ENCODE measurements at places on chromosomes 2 and 18.

DNA sequence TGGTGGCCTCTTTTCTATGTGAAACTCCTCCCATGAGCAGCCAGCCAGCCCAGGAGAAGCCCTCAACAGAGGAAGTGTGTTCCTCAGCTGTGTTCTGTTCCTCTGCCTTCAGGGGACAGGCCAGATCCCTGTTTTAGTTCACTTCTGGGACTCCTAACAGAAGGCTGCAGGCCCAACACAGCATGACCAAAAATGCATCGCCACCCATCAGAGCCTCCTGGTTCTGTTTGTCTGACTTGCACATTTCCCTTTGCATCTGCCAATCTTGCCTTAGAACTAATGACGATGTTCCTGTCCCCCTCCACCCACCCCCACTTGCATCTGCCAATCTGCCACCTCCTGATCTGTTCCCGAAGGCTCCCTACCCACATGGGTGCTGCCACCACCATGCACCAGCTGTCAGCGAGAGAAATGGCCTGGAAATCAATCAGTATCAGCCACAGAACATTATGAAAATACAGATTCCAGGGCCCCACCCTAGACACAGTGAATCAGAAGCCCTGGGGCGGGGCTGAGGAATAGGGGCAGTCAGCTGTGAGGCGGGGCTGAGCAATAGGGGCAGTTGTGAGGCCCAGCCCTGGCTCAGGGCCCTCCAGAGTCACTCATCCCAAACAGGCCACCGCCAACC, 51.0 kb downstream of the FAM168B start:
- DNase-seq = no peak

DNA sequence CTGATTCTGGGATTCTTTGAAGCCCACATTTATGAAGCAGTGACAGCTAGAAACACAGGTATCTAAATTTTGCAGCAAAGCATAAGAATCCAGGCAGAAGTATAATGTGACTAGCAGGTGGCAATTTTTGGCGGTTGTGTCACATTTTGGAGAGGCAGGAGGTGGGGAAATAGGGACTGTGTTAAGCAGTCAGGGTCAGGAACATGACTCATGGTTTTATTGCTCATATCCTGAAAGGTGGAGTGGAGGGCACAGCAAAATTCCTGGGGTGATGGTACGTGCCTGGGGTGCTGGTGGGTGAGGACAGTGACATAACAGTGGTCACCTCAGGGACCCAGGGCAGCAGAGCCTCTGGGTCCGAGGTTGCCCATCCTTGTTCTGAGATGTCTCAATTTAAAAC, 63.5 kb upstream of the TTN start:
- DNase-seq = no peak

GRCh38 chr2:38407111-38407682, 30.1 kb upstream of the ATL2 start:
- DNase-seq = no peak

- no peak for DNase-seq
Measured at GRCh38 chr2:70553334-70553583, 367 bp downstream of the TGFA start.

DNA sequence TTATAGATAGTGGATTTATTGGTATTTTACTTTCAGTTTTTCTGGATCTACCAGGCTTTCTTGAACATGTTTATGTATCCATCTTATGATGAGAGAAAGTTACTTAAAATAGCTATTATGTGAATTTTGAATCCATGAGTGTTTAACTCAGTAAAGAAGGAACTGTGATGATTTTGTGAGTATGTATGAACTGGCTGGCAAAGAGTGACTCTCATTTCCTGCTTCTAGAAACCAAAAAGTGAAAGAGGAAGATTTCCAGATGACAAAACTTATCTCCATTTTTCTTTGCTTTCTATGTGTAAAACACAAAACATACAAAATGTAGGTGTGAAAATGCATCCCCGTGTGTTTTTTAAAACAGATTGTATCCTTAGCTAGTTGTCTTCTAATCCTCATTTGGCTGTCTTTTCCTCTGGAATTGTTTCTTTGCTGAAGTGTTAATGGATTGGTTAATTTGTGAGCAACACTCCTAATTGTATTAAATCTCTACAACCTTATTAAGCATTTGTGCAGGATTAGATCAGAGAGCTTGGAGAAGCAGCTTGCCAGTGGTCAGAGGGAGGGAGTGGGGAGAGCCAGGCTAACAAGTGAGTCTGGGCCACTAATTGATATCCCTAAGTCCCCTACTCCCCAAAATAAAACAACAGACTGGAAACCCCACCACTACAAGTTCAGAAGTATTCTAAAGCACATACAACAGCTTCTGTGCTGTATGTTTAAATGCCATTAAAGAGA, 23.9 kb downstream of the PTPRM start:
- no peak for DNase-seq

DNA sequence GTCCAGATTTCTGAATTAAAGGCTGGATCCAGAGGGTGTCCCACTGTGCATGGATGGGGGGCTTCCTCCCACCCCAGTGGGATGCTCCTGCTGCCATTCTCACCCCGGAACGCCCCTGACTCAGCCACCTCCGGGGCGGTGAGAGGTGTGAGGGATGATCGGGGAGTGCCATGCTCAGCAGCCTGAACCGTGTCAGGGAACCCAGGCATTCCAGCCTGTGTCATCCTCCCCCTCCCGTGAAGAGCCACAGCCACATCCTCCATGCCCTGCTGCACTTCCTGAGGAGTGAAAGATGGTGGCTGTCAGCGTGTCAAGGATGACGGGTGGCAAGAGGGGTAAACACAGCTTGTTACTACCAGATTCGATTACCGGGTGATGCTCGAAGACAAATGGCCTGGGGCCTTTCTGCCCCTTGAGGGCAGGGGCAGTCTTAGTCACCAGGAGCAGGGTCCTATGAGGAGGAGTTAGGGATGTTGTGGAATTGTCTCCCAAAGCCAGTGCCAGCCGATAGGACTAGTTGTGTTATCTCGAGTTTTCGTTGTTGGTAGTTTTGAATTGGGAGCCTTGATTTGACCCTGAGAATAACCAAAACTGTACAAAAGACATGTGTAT, 80.8 kb downstream of the TCF7L1 start:
- DNase-seq = no peak

- no peak for DNase-seq
Measured at GRCh38 chr2:58293056-58293455, 51.9 kb upstream of the FANCL start.

DNA sequence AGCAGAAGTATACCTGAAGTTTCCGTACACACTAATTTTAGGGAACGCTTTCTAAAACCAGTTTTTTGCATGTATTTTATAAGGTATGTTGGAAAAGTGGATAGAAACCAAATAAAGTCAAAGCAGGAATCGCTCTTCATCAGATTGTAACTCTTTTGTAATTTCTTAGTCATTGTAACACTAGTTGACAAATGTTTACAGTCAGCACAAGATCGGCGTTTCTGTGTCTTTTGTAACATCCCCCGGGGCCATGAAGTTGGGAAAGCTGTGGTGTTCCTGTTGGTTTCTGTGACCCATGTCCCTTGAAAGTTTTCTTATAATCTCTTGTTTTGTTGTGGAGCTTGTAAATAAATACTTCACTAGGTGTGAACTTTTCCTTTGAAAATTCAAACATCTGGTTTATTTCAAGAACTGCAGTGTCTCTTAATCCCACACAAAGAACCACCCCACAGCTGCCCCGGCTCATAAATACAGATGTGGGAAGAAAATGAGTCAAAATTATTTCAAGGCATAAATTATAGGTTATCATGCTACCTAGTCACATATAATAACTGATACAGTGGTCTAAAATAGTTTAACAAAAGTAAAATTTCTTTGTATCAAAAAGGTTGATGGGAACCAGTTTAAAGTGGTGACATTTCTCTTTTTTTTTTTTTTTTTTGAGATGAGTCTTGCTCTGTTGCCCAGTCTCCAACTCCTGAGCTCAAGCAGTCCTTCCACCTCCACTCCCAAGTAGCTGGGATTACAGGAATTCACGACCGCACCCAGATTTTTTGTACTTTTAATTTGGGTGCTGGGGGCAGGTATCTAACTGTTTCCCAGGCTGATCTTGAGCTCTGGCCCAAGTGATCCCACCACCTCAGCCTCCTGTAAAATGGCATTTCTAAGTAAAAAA, 751 bp upstream of the NMI start:
- no peak for DNase-seq

DNA sequence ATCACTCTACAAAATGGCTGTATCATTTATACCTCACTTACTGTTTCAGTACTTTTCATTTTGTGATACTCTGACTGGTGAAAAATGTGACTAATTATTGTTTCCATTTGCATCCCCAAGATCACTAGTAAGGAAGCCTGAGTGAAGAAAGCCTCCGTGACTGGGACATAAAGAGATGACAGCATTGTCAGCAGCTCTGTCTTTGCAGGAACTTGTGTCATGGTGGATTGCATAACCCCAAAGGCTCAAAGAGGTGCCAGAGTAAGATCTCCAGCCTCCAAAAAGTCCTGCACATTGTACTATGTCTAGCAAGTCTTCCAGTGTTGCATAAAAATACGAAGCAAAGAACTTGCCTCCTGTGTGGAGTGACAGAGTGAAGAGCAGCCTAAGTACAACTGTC, 187.5 kb upstream of the CRIM1 start:
- no peak for DNase-seq

- no peak for DNase-seq
Measured at GRCh38 chr2:240231838-240232244, 91.4 kb upstream of the OTOS start.

DNA sequence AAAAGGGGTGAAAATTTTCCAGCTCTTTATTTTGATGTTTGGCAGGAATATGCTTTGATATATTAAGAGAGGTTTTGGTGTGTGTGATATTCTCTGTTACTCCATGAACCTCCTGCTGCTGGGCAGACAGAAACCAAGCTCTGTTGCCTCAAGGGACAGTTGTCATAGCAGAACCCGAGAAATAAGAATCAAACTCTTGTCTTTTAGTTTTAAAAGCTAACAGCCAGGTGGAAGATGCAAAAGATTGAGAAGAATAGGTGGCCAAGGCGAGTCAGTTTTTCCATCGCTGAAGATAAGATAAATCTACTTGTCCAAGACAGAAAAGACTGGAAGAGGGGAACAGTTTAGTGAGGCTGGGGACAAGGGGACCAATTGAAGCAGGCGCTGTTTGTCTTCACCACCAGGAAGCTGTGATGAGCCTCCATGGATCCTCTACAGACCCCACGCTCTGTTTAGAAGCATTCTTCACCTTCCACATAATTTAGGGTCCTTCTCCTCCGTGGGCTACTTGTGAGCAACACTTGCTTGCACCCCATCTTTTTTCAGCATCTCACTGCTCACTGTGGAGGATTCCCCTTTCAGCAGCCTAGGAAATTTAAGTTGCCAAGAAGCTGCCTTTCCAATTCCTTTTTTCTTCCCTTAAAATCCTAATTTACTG, 23.9 kb downstream of the PMAIP1 start:
- DNase-seq = no peak

- DNase-seq = no peak
Measured at GRCh38 chr2:165147186-165148045, 56.4 kb downstream of the SCN3A start.

DNA sequence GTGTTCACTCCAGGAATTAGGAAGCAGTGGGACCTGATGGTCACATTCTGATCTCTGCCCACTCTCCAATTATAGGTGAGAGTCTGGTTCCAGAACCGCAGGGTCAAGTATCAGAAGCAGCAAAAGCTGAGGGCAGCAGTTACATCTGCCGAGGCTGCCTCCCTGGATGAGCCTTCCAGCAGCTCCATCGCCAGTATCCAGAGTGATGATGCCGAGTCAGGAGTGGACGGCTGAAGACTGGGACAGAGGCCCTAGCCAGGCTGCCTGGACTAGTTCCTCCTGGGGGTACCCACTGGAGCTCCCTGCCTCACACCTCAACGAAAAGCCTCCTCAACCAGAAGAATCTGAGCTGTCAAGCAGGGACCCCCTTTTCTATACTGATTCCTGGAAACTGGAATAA, 3.3 kb upstream of the SMYD5 start:
- DNase-seq = no peak

GRCh38 chr2:230262246-230262645, 36.7 kb downstream of the SP140 start:
- no peak for DNase-seq

DNA sequence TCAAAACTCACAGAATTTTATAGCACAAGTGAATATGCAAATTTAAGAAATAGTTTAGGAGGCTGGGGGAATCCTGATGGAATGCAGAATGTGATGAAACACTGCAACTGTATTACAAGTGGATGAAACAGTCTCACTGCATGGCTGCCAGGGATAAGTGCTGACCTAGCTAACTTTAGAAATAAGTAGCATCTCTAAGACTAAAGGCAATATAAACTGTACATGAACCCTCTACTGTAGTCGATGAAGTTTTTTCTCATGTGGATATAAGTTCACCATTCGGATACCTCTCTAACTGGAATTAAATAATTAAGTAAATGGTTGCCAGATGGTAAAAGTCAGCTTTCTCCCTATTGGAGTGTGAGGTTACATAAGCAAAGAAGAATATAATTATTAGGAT, 777.8 kb upstream of the RAB6C start:
- DNase-seq = no peak

DNA sequence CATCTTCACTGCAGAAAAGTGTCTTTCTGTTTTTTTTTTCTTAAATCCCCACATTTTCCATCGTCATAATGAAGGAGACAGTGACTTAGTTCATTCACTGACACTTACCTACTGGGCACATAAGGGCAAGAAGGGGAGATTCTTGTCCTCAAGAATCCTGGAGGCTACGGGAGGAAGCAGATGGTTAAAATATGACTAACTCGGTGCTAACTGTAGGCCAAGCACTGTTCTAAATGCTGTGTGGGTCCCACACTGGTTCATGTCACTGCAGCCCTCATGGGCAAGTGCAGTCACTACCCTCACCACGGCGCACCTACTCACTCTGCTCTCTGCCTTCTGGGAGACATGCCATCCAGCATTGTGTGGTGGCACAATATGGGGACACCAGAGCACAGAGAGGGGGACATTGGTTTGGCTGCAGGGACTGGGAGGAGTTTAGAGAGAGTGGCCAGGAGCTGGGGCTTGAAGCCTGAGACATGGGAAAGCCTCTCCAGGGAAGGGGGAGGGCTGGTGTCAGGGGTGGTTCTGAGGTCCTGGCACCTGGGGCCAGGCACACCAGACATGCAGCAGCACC, 305.2 kb downstream of the MYCN start:
- no peak for DNase-seq

GRCh38 chr18:66833646-66834045, 229.8 kb upstream of the CDH19 start:
- no peak for DNase-seq

DNA sequence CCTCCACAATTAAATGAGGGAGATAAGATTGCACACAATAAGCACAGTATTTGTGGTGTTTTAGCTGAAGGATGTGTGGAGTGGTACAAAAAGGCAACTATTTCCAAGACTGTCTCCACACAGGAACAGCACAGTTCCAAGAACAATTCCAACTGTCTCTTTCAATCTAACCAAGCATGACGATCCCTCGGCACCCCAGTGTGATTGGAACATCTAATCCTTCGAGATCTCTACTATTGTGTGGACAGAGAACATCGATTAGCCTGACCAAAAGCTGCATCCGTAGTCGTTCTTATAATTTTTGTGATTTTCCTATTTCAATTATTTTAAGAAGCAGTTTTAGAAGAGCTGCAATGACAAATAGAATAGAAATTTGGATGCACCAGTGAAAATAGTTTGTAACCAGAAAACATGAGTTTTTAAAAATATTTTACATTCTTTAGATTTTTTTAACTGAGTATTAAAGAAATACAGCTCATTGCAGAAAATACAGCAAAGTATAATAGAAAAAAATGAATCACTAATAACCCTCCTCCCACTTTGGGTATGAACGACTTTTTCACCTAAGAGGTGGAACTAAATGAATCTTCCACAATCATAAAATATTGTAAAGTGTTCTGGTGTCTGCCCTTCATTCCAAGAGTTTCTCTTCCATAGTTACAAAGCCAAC, 76.4 kb upstream of the CABLES1 start:
- DNase-seq = no peak

Measured in stimulated activated CD4-positive, alpha-beta T cell treated with anti-CD3 and anti-CD28 coated beads, Interleukin-1b, Interleukin-23, amount 100 ng/mL, for 1 hour (primary cell).